ENCODE measurements at places on chromosomes 2 and 18. TPM values are rescaled to one million over a fixed set of nuclear protein-coding genes. Genes with fewer than 3 reads are reported as not detected.
A peak's percentile ranks its signal among the peaks of the same experiment; 100 is the strongest.

DNA sequence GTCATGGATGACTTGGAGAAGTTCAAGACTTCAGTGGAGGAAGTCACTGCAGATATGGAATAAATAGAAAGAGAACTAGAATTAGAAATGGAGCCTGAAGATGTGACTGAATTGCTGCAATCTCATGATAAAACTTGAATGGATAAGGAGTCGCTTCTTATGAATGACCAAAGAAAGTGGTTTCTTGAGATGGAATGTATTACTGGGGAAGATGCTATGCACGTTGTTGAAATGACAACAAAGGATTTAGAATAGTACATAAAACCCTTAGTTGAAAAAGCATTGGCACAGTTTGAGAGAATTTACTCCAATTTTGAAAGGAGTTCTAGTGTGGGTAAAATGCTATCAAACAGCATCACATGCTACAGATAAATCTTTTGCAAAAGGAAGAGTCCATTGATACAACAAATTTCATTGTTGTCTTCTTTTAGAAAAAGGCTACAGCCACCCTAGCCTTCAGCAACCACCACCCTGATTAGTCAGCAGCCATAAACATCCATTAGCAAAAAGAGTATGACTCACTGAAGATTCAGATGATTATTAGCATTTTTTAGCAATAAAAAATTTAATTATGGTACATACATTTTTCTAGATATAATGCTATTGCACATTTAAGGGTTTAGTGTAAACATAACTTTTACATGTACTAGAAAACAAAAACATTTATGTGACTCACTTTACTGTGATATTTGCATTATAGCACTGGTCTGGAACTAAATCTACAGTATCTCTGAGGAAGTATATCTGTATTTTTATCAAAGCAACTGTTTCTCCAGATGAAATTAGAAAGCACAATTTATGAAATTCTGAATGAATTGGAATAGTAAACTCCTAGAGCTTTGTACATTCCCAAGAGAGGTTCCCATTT lies 110.5 kb upstream of the TACR1 start:
- no peaks in the 10 kb centered on the region for H3K27me3 ChIP-seq
- DNase-seq = no peak
- H3K27ac ChIP-seq = no peak overlapping the region
- no peak overlapping the region for H3K4me3 ChIP-seq
- H3K36me3 ChIP-seq = no peaks in the 10 kb centered on the region
- H3K4me1 ChIP-seq = no peaks in the 10 kb centered on the region

DNA sequence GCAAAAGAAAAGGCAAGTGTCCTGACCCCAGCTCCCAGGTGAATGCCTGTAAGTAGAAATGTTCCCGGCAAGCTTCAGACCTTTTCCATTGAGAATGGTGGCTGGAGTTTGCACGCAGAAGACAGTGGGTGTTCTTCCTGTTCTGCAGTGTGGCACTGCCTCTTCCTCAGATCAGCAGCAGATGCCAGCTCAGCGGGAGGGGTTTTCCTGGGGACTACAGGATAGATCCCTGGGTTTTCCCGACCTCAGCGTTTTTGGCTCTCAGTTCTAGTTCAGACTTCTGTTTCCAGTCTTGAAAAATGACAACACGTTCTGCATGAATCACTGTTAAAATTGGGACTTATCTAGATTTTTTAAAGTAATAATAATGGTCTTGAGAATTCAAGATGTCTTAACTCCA lies 39.2 kb downstream of the GRHL1 start:
- H3K27me3 ChIP-seq = no peaks in the 10 kb centered on the region
- no peak overlapping the region for H3K27ac ChIP-seq

DNA sequence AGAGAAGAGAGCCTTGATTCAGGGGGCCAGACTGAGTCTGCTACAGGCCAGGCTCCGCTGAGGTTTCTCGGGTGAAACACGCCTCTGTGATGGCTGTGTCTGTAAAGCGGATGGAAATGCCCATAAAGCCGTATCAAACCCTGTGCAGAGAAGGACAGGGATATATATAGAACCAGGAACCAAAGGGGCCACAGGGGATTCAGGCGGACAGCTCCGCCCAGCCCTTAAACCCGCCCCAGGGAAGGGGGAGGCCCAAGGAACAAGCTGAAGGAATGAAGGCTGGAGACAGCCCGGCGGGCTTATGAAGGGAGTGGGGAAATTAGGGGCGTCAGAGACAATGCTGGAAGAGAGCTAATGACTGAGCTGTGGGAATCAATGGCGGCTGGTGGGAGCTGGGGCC lies 42.1 kb downstream of the NHEJ1 start:
- no peak overlapping the region for H3K27ac ChIP-seq
- H3K4me1 ChIP-seq = peaks cover 12% of the 10 kb centered on the region
- H3K36me3 ChIP-seq = no peaks in the 10 kb centered on the region
- no peak for DNase-seq
- no peak overlapping the region for H3K4me3 ChIP-seq

DNA sequence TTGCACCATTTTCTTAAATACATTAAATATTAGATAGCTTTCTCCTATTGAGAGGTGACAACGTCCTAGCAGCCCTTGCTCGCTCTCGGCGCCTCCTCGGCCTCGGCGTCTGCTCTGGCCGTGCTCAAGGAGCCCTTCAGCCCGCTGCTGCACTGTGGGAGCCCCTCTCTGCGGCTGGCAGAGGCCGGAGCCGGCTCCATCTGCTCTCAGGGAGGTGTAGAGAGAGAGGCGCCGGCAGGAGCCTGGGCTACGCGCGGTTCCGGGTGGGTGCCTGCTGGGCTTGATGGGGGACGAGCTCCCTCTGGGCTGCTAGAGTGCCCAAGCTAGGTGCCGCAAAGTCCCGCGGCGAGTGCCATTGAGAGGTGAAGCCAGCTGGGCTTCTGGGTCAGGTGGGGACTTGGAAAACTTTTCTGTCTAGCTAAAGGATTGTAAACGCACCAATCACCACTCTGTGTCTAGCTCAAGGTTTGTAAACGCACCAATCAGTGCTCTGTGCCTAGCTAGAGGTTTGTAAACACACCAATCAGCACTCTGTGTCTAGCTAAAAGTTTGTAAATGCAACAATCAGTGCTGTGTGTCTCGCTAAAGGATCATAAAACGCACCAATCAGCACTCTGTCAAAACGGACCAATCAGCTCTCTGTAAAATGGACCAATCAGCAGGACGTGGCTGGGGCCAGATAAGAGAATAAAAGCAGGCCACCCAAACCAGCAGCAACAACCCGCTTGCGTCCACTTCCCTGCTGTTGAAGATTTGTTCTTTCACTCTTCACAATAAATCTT lies 3.1 kb downstream of the RPRD1A start:
- no peak overlapping the region for H3K27ac ChIP-seq
- no peaks in the 10 kb centered on the region for H3K36me3 ChIP-seq

- no peak for DNase-seq
- no peaks in the 10 kb centered on the region for H3K36me3 ChIP-seq
- H3K4me1 ChIP-seq = peaks cover 26% of the 10 kb centered on the region
- no peak overlapping the region for H3K4me3 ChIP-seq
- no peaks in the 10 kb centered on the region for H3K27me3 ChIP-seq
- no peak overlapping the region for H3K27ac ChIP-seq
These were observed 21.0 kb upstream of the HES6 start for GRCh38 chr2:238260883-238261282.

DNA sequence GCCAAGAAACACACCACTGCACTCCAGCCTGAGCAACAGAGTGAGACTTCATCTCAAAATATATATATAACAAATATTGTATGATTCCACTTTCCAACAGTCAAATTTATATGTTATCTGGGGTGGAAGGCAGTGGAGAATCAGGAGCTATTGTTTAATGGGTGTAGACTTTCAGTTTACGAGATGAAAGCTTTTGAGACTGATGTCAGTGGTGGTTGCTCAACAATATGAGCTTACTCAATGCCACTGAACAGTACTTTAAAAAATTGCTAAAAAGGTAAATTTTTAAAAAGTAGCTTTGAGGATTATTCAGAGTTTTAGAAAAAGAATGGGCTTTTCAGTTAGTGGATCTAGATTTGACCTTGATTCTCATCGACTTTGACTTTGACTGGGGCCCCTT lies 105.9 kb upstream of the ST6GAL2 start:
- no peak overlapping the region for H3K27ac ChIP-seq
- no peaks in the 10 kb centered on the region for H3K36me3 ChIP-seq
- no peak for DNase-seq
- H3K4me1 ChIP-seq = no peaks in the 10 kb centered on the region
- no peak overlapping the region for H3K4me3 ChIP-seq
- no peaks in the 10 kb centered on the region for H3K27me3 ChIP-seq

TMEFF2 gene
- total RNA-seq = not detected

PRSS56 gene
- total RNA-seq = not detected

- no peak for DNase-seq
- H3K36me3 ChIP-seq = no peaks in the 10 kb centered on the region
- no peak overlapping the region for H3K27ac ChIP-seq
- H3K27me3 ChIP-seq = no peaks in the 10 kb centered on the region
These were observed 137.0 kb upstream of the FANCL start for GRCh38 chr2:58378152-58378551.

PRR30 gene
- total RNA-seq = not detected

C2orf49 gene
- 14.0 TPM for total RNA-seq

TRMT61B gene
- 15.0 TPM for total RNA-seq

GRCh38 chr2:54122939-54123338 lies 7.5 kb downstream of the ACYP2 start:
- H3K36me3 ChIP-seq = no peaks in the 10 kb centered on the region
- H3K27me3 ChIP-seq = no peaks in the 10 kb centered on the region
- DNase-seq = no peak

MEX3C gene
- total RNA-seq = 20.4 TPM

ANKRD62 gene
- 1.2 TPM for total RNA-seq

KANSL1L gene
- 29.7 TPM for total RNA-seq

DNA sequence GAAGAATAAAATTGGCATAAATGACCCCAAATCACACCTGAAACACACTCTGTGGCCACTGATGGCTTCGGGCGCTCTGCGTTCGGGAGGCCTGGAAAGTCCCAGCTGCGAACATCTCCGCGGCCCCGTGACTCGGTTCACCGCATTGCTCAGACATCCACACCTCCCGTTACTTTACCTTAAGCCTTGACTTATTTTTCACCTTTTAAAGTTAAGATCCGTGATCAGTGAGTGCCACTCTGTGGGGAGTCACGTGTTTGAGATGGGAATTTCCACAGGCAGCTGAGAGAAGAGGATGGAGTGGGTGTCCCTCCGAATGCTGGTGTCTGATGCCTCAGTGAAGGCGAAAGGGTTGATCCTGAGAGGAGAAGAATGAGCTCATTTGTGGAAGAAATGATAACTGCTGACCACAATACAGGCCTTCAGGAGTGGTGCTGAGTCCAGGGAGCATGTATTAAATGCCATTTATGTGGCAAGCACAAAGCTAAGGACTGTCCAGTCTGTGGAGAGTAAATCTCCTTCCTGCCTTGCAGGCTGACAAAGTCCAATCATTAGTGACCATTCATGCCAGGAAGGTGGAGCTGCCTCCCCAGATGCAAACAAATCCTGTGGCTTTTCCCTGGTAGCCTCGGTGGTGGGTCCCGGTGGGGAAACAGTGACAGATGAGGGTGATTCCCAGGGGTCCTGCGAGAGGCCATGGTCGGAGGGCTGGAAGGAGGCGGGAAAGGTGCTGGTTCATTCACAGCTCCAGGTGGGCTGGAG lies 168.8 kb downstream of the RTP5 start:
- no peak overlapping the region for H3K27ac ChIP-seq
- no peaks in the 10 kb centered on the region for H3K36me3 ChIP-seq
- H3K27me3 ChIP-seq = no peaks in the 10 kb centered on the region
- no peaks in the 10 kb centered on the region for H3K4me1 ChIP-seq

CFC1 gene
- total RNA-seq = not detected

DNA sequence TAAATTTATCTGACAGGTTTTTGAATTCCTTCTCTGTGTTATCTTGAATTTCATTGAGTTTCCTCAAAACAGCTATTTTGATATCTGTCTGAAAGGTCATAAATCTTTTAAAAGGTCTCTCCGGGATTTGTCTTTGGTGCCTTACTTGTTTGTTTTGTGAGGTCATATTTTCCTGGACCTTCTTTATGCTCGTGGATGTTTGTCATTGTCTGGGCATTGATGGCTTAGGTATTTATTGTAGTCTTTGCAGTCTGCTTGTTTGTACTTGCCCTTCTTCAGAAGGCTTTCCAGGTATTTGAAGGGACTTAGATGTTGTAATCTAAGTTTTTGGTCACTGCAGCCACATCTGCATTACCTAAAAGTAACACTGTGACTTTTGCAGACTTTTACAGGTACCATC lies 355.2 kb downstream of the PARD3B start:
- no peak overlapping the region for H3K27ac ChIP-seq
- no peaks in the 10 kb centered on the region for H3K36me3 ChIP-seq
- no peak overlapping the region for H3K4me3 ChIP-seq

POTEI gene
- total RNA-seq = not detected

SLC40A1 gene
- total RNA-seq = 53.3 TPM

COL6A3 gene
- 315 TPM for total RNA-seq

- no peaks in the 10 kb centered on the region for H3K27me3 ChIP-seq
- no peak overlapping the region for H3K27ac ChIP-seq
- no peak for DNase-seq
- no peak overlapping the region for H3K4me3 ChIP-seq
These were observed 212.4 kb downstream of the RPIA start for GRCh38 chr2:88903749-88904353.

- H3K27me3 ChIP-seq = no peaks in the 10 kb centered on the region
- H3K36me3 ChIP-seq = no peaks in the 10 kb centered on the region
- no peak overlapping the region for H3K4me3 ChIP-seq
- no peak overlapping the region for H3K27ac ChIP-seq
- no peaks in the 10 kb centered on the region for H3K4me1 ChIP-seq
- DNase-seq = peak; percentile 32
These were observed 314.1 kb downstream of the MYCN start for GRCh38 chr2:16254356-16254965.

MROH2A gene
- total RNA-seq = not detected

GRCh38 chr2:234952270-234953115 lies 676 bp downstream of the SH3BP4 start:
- H3K27me3 ChIP-seq = no peaks in the 10 kb centered on the region
- H3K4me3 ChIP-seq = peak overlapping the region; percentile 87
- peak overlapping the region; percentile 90 for H3K27ac ChIP-seq

MEP1B gene
- total RNA-seq = not detected

- H3K27me3 ChIP-seq = no peaks in the 10 kb centered on the region
- H3K4me3 ChIP-seq = no peak overlapping the region
- no peak overlapping the region for H3K27ac ChIP-seq
- H3K36me3 ChIP-seq = no peaks in the 10 kb centered on the region
- H3K4me1 ChIP-seq = peaks cover 18% of the 10 kb centered on the region
These were observed 184.8 kb downstream of the INHBB start for GRCh38 chr2:120530781-120531180.

LONRF2 gene
- 9.6 TPM for total RNA-seq

- no peaks in the 10 kb centered on the region for H3K27me3 ChIP-seq
- no peak for DNase-seq
- H3K4me1 ChIP-seq = no peaks in the 10 kb centered on the region
- no peak overlapping the region for H3K27ac ChIP-seq
- H3K36me3 ChIP-seq = no peaks in the 10 kb centered on the region
These were observed 20.6 kb downstream of the NPAS2 start for GRCh38 chr2:100840519-100840918.

COLEC12 gene
- total RNA-seq = 18.9 TPM

Measured in vagina (tissue), 2 donors.